Activated CD8-positive, alpha-beta memory T cell treated with anti-CD3 and anti-CD28 coated beads for 4 hours (primary cell): ENCODE measurements at places on chromosomes 4 and X.

DNA sequence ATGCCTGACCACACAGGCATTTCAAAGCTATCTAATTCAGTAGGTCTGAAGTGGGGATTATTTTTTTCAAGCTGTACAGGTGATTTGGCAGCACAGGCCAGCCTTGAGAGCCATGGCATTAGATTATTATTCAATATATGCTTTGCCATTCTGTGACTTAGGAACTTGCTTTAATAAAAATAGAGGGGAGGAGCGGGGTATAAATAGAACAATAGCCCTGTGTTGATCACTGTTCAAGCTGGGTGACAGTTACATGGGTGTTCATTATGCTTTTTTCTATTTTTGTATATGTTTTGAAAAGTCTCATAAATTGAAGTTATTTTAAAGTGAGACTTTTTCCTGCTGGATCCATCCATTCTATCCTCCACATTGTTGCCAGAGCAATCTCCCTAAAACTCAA lies 20.3 kb downstream of the HUWE1 start:
- no peak for DNase-seq

- DNase-seq = no peak
Observed at GRCh38 chr4:16205298-16206164, 20.7 kb downstream of the TAPT1 start.

GRCh38 chr4:176230836-176231235 lies 35.5 kb upstream of the SPATA4 start:
- no peak for DNase-seq

DNA sequence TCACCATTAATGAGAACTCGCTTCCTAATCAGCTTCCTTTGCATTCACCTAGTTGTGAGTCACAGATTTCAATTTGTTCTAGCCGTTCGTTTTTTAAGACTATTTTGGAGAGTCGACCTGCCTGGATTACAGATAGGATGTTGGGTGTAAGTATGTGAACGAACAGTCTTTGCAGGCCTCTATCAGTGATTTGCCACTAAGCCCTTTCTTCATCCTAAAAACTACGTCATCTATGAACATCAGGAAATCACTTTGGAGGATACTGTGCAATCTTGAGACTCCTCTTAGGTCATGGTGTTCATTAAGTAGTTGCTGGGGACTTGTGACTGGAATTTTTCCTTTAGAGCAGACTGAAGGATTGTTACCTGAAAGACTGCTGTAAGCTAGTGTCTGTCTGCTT lies 1.1 kb downstream of the POLA1 start:
- DNase-seq = no peak

GRCh38 chr4:74056114-74056857 lies 17.8 kb upstream of the CXCL3 start:
- DNase-seq = no peak

GRCh38 chr4:152524427-152524826 lies 11.5 kb downstream of the FBXW7 start:
- DNase-seq = no peak

GRCh38 chrX:3638280-3638873 lies 75.1 kb downstream of the PRKX start:
- no peak for DNase-seq

DNA sequence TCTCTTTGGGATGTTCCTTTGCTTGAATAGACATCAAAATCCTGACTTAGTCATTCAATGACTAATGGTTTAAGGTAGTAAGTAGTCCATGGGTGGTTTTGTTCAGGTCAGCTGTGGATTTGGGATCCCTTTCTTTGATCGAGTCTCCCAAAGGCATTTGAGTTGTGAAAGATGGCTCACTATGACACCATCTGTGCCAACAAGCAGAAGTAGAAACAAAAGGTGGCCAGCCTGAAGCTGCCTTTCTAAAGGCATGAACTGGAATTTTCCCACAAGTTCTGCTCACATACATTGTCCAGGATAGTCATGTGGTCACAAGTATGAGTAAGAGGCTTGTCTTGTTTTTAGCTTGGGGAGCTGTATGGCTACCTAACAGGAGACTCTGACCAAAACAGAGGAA lies 129.9 kb downstream of the CCNG2 start:
- DNase-seq = no peak
